Activated T-helper 1 cell treated with Interleukin-2 at 50 U/mL for 16 hours (primary cell): ENCODE measurements at places on chromosomes 4 and X.

GRCh38 chrX:19576742-19577141 lies 61.4 kb upstream of the MAP3K15 start:
- no peak for DNase-seq

- DNase-seq, result no peak
Observed at GRCh38 chrX:100085846-100086245, 324.2 kb downstream of the PCDH19 start.

- no peak for DNase-seq
Observed at GRCh38 chr4:99200138-99200537, 18.9 kb downstream of the ADH6 start.

- DNase-seq, result no peak
Observed at GRCh38 chr4:38036548-38036947, 76.3 kb downstream of the PTTG2 start.

- no peak for DNase-seq
Observed at GRCh38 chr4:73064536-73064935, 5.0 kb downstream of the COX18 start.

DNA sequence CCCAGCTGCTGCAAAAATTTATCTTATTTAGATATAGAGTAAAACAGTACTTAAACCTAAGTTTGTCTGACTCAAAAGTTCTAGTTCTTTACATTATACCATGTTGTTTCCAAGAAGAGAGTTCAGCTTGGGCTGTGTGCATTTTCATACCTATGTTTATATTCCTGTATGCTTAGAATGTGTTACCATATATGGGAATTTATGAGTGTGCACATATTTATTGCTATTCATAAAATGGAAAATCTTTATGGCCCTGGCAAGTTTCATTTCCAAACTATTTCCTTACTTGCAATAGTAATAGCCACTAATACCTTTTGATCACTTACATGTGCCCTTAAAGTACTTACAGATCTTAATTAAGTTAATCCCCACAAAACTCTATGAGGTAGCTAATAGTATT lies 2.6 kb downstream of the HEPH start:
- DNase-seq, result no peak

- DNase-seq, result no peak
Observed at GRCh38 chr4:67687636-67688035, 13.3 kb downstream of the UBA6 start.

DNA sequence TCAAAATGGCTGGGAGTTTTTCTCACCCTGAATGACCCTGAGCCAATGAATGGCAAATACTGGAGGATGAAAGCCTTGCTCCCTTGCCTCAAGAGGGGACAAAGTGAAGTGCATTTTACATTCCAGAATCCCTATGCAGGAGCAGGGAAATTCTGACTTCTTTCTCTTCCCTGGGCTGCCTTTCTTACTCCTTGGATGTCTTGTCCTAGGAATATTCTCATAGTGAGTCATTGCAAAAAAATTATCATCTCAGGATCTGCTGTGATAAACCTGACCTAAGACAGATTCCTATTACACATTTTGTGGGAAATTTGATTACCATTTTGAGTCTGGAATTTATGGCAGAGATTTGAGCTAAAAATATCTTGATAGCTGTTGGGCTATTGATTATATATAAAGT lies 199.9 kb downstream of the TMA16 start:
- no peak for DNase-seq

GRCh38 chr4:10803713-10804343 lies 119.3 kb upstream of the CLNK start:
- DNase-seq, result no peak

- no peak for DNase-seq
Observed at GRCh38 chr4:7045961-7046921, 3.1 kb downstream of the TADA2B start.

DNA sequence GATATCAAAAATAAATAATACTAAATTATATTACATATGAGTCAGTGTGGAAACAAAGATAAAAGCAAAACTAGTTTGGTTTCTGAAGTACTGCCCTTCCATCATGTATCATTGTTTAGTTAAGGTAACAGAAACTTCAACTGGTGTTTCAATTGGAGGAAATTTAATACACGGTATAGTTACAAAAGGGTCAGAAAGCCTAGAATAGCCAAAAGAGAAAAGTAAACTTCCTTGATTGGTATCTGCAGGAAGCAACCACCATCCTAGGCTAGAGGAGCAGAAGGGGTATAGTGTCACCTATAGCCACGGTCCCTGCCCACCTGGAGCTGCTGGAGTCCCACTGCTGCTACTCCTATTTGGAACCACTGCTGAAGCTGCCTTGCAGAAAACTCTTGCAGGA lies 185.6 kb downstream of the SLC7A11 start:
- DNase-seq, result no peak

DNA sequence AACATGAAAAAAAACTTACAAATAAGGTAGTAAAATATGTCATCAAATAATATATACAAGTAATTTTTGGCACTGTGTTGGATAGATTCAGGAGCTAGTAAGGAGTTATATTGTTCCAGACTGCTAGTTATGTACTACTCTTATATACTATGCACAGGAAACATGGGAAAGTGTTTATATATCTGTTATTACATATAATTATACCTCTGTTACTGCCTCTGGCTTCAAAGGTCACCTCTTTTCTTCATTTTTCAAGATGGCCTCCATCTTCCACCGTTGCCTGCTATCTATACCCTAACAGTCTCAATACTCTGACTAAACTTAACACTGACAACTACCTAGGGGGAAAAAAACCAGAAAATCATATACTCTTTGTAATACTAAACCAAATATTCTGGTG lies 29.5 kb downstream of the LIN54 start:
- DNase-seq, result no peak

DNA sequence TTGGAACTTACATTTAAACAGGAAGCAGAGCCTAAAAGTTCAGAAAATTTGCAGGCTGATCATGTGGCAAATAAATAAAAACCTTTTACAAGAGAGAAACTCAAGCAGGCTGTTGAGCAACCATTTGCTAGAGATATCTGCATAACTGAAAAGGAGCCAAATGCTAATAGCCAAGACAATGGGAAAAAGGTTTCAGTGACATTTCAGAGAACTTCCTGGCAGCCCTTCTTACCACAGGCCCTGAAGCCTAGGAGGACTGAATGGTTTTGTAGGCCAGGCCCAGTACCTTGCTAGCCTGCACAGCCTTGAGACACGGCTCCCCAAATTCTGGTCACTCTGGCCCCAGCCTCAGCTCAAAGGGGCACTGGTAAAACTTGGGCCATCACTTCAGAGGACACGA lies 945.1 kb downstream of the ADGRL3 start:
- no peak for DNase-seq

DNA sequence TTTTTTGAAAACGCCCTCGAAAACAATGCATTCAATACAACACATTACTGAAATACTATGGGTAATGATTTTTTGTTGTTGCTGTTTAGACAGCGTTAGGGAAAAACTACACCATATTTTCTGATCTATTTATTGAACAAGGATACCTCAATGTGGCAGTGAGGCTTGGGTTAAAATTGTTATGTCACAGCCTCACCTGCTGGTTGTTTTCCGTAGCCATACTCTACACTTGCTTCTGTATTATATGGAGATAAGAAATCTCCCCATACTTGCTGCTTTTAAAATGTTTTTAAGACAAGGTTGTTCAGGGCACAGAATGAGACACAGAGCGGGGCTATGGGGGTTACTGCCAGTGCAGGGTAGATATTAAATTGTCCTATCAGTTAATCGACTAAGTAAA lies 221.6 kb upstream of the FTHL17 start:
- no peak for DNase-seq

DNA sequence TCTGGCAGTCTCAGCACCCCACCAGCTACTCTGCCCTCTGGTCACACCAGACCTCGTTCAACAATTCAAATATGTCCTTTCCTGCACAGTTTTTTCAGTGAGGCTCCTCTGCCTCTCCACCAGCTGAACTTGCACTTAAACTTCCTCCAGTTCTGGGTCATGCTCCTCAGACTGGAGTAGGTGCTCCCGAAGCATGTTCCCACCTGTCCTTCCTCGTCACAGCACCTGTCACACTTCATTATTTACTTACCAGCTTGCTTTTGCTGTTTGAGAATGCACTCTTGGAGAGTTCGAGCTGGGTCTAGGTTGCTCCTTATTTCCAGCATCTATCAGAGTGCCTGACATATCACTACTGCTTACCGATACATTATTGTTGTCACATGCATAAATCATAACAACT lies 144.8 kb upstream of the TTC29 start:
- no peak for DNase-seq

DNA sequence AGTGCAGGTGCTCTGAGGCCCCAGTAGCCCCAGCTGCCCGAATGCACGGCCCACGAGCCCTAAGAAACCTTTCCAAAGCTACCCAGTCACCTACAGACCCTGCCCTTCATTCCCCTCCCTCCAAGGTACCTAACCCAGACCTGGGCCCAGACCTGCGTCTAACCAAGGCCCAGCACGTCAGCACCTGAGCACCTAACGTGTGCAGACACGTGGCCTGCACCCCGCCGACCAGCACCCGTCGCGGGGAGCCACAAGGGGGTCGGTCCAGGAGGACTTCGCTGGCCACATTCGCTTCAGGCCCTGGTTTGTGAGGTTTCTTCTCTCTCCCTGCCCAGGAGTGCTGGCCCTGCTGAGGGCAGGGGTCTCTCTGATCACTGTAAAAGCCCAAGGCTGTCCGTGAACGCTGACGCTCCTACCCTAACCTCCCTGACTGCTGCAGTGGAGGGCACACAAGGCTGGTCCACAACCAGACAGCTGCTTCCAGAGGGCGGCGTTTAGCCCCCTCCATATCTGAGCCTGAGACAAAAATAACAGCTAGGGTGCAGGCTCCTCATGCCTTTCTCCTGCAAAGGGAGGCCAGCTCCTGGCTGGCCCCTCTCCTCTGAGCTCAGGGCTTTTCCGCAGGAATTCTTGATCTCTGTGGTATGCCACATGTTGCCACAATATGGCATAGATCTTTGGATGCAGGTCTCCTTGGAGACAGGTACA lies 31.8 kb downstream of the WDR1 start:
- DNase-seq, result no peak

- no peak for DNase-seq
Observed at GRCh38 chr4:68883870-68884269, 67.7 kb downstream of the UGT2A3 start.

DNA sequence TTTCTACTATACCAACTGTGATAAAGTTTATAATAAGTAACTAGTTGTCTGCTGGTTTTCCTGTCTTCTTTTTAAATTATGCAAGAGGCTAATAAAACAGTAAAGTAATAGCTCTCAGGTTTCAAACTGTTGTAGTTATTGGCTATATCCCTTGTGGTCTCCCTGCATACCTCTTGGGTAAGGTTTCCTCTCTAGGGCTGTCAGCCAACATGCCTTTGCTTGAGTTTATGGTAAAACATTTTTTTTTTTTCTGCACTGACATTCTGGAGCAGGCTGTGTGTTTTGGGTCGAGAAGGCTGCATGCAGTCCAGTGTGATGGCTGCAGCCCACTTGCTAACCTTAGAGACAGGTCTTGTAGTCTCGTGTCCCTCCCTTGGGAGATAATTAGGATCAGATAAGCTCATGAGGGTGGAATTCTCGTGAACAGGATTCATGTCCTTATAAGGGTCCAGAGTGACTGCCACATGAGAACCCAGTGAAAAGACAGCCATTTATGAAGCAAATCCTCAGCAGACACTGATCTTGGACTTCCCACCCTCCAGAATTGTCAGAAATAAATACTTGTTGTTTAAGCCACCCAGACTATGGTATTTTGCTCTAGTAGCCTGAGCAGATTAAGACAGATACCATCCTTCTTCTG lies 831.2 kb downstream of the CCSER1 start:
- no peak for DNase-seq

DNA sequence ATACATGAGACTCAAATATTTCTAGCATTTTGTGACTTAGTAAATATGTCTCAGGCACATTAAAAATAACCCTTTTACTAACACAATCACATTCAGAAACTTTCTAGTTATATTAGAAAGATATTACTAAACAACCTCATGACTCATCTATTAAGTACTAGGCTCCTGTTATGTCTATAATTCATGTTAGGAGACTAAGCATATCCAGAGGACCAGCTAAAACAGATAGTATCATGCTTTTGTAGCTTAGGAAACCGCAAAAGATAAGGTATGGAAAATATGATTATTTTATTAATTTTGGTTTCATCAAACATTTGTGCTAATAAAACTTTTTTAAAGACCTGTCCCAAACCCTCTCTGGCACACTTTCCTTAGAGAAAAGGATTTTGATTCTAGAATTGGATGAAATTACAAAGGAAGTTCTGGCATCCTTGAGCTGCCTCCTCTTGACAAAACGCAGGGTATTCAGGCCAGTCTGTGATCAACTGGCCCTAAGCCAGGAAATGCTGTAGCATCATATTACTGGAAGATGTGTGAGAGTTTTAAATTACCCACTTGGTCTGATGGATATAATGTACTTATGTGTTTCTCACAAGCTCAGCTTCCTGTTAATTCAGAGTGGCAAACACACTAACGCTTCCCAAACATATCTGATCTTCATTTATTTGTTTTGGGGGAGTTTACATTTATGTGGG lies 60.4 kb downstream of the NRK start:
- no peak for DNase-seq

GRCh38 chrX:116872931-116873330 lies 410.2 kb upstream of the CT83 start:
- DNase-seq, result no peak

DNA sequence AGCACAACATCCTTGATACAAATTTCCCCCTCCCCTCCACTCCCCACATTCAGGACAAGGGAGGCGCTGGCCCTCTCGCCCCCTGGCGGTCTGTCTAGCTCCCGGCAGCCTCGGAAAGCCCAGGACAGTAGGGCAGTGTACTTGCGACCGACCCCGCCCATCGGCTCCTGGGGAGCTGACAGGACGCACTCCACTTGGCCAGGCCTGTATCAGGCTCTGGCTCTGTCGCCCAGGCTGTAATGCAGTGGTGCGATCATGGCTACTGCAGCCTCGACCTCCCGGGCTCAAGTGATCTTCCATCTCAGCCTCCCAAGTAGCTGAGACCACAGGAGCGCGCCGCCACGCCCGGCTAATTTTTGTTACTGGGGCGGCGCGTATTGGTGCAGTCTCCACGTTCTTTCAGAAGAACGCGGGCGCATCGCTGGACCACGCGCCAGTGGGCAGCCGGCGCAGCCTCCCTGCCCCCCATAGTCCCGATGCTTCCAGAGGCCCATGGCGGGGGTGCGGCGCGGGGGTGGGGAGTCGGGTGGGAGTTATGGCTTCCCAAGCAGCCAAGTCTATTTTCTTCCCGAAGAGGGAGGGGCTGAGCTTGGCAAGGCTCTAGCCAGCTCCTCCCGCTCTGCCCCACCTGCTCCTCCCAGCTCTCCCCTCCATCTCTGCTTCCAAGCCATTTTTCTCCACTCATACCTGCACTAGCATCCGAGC lies 7.8 kb upstream of the AKAP14 start:
- peak; percentile 33 for DNase-seq
